ENCODE measurements at places on chromosomes 1 and 21. TPM values are rescaled to one million over a fixed set of nuclear protein-coding genes. Genes with fewer than 3 reads are reported as not detected.

DNA sequence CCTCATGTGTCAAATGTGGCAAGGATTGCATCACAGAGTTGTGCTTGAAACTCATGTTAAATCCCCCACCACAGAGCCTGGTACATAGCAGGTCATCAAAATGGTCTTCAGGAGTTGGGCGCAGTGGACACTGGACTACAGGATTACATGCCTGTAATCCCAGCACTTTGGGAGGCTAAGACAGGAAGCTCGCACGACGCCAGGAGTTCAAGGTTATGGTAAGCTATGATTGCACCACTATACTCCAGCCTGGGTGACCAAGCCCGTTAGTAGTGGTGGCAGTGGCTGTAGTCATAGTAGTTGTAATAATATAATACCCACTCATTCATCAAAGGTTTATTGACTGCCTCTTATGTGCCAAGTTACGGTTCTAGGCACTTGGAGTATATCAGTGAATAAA is 123.4 kb upstream of the IRF2BP2 start:
- H3K4me3 ChIP-seq, result no peak overlapping the region
- H3K36me3 ChIP-seq, result no peaks in the 10 kb centered on the region

GRCh38 chr21:27480841-27481261 is 514.0 kb upstream of the ADAMTS5 start:
- H3K27ac ChIP-seq, result no peak overlapping the region
- no peaks in the 10 kb centered on the region for H3K27me3 ChIP-seq
- peaks cover 6% of the 10 kb centered on the region for H3K4me1 ChIP-seq
- H3K36me3 ChIP-seq, result no peaks in the 10 kb centered on the region
- H3K4me3 ChIP-seq, result no peak overlapping the region
- DNase-seq, result no peak

GRCh38 chr1:200437556-200438203 is 27.8 kb upstream of the ZNF281 start:
- no peaks in the 10 kb centered on the region for H3K36me3 ChIP-seq
- H3K4me3 ChIP-seq, result peak overlapping the region; percentile 24
- no peak overlapping the region for H3K27ac ChIP-seq
- no peaks in the 10 kb centered on the region for H3K27me3 ChIP-seq

DNA sequence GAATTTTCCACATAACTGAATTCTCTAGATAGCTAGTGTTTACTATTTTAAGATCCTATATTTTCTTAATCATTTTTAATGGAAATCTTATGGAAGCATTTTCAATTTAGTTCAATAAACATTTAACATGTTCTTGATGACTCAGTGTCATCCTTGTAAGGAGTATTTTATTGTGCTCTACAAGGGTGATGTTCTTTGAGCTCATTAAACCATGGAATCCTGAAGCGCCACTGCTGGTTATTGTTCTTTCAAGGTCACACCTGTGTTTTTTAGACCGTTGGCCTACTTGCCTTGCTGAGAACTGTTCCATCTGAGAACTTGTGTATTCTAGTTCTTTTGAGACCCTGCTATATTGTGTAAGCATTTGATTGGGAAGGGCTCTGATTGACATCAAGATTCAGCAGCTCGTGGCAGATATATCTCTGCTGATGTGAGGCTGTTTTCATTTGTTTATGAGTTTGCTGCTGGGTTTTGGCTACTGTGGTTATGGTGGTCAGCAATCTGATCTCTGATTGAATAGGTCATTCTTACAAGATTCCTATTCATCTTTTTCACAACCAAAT is 132.0 kb downstream of the GIPC2 start:
- no peaks in the 10 kb centered on the region for H3K27me3 ChIP-seq
- H3K36me3 ChIP-seq, result no peaks in the 10 kb centered on the region
- H3K27ac ChIP-seq, result no peak overlapping the region
- H3K4me3 ChIP-seq, result no peak overlapping the region
- no peak for DNase-seq

- DNase-seq, result no peak
- peaks cover 9% of the 10 kb centered on the region for H3K36me3 ChIP-seq
- H3K4me1 ChIP-seq, result peaks cover 38% of the 10 kb centered on the region
- H3K4me3 ChIP-seq, result peak overlapping the region; percentile 73
Observed at GRCh38 chr1:109425391-109426280, 612 bp downstream of the PSMA5 start.

B3GALT6 gene
- total RNA-seq, result 11.0 TPM

DNA sequence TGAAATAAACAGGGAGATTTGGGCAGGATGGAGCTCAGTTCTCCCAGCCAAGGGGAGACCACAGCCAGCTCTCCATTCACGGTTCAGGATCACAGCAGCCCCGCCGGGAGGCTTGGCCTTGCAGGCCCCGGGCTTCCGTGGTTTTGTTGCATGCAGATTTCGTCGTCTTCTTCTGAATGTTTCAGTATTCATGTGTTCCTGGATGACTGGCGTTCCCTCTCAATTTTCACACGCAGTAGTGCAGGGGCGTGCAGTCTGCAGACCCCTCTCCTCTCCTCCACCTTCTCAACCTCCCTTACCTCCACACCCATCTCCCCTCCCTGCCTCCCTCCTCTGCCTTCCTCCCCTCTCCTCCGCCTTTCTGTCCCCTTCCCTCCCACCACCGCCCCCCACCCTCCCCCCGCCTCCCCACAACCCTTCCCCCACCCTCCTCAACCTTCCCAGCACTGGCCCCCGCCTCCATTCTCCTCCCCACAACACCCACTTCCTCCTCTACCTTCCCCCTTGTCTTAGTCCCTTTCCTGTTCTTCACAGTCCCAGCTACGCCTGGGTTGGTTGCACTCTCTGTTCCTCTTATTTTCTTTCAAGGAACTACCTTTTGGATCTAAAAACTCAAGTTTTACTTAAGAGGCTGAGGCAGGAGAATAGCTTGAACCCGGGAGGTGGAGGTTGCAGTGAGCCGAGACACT is 8.4 kb upstream of the SLC19A1 start:
- no peak overlapping the region for H3K4me3 ChIP-seq
- DNase-seq, result no peak
- no peaks in the 10 kb centered on the region for H3K27me3 ChIP-seq
- H3K27ac ChIP-seq, result no peak overlapping the region

CENPS gene
- total RNA-seq, result 1.2 TPM

GRCh38 chr1:243980071-243980470 is 71.0 kb upstream of the ZBTB18 start:
- DNase-seq, result no peak
- no peaks in the 10 kb centered on the region for H3K27me3 ChIP-seq

SARS1 gene
- total RNA-seq, result 135 TPM

- H3K36me3 ChIP-seq, result no peaks in the 10 kb centered on the region
- H3K27me3 ChIP-seq, result no peaks in the 10 kb centered on the region
- no peak overlapping the region for H3K27ac ChIP-seq
- no peak for DNase-seq
- H3K4me1 ChIP-seq, result no peaks in the 10 kb centered on the region
Observed at GRCh38 chr1:192986110-192986747, 72.9 kb downstream of the UCHL5 start.

- no peak overlapping the region for H3K27ac ChIP-seq
- no peaks in the 10 kb centered on the region for H3K4me1 ChIP-seq
- H3K4me3 ChIP-seq, result no peak overlapping the region
- H3K27me3 ChIP-seq, result no peaks in the 10 kb centered on the region
- no peaks in the 10 kb centered on the region for H3K36me3 ChIP-seq
Observed at GRCh38 chr1:199688133-199688676, 339.3 kb upstream of the NR5A2 start.

- H3K4me3 ChIP-seq, result no peak overlapping the region
- H3K36me3 ChIP-seq, result no peaks in the 10 kb centered on the region
- H3K27me3 ChIP-seq, result no peaks in the 10 kb centered on the region
- no peak overlapping the region for H3K27ac ChIP-seq
- no peak for DNase-seq
Observed at GRCh38 chr1:59294423-59294822, 2.5 kb upstream of the FGGY start.

- H3K4me1 ChIP-seq, result peaks cover 4% of the 10 kb centered on the region
- no peak overlapping the region for H3K27ac ChIP-seq
- no peak for DNase-seq
- H3K36me3 ChIP-seq, result no peaks in the 10 kb centered on the region
- no peak overlapping the region for H3K4me3 ChIP-seq
Observed at GRCh38 chr1:165544996-165545395, 1.2 kb downstream of the LRRC52 start.

DNA sequence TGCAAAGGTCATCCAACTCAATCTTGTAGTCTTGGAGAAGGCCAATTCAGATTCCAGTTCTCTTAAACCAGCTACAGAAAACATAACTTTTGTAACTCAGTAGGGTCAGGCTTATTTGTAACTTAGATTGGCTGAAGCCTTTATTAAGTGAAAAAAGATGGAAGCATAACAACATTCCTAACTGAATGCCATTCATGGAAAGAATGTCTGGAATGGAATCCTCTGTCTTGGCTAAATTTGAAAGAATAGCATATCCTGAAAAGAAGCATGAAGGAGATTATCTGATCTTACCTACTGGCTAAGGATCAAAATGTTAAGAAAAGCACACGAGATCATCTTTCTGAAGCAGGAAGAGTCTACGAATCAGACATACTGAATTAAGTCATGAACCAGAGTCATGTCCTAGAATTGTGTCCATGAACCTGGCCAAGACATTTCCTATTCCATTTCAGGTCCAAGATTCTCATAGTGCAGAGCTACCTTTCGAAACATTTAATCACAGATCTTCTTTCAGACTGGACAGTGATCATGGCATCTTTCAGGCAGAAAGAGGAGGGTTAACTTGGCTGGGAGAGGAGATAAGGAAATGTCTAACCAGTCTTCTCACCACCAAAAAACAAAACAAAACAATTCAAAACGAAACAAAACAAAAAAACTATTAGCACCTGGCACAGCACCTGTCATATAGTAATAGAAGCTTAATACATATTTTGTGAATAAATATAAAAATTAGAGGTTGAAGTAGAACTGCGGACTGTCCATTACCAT is 75.6 kb downstream of the XCL2 start:
- no peaks in the 10 kb centered on the region for H3K27me3 ChIP-seq
- H3K4me1 ChIP-seq, result peaks cover 20% of the 10 kb centered on the region
- DNase-seq, result no peak
- no peak overlapping the region for H3K27ac ChIP-seq

OR6P1 gene
- not detected for total RNA-seq

GFI1 gene
- 3.9 TPM for total RNA-seq

GRCh38 chr1:62325081-62325480 is 5.8 kb upstream of the KANK4 start:
- H3K4me1 ChIP-seq, result peaks cover 9% of the 10 kb centered on the region
- no peak for DNase-seq
- H3K27me3 ChIP-seq, result no peaks in the 10 kb centered on the region
- H3K27ac ChIP-seq, result no peak overlapping the region

GRCh38 chr1:10522322-10522860 is 47.6 kb downstream of the PEX14 start:
- no peak overlapping the region for H3K27ac ChIP-seq
- H3K36me3 ChIP-seq, result no peaks in the 10 kb centered on the region
- no peaks in the 10 kb centered on the region for H3K27me3 ChIP-seq

DNA sequence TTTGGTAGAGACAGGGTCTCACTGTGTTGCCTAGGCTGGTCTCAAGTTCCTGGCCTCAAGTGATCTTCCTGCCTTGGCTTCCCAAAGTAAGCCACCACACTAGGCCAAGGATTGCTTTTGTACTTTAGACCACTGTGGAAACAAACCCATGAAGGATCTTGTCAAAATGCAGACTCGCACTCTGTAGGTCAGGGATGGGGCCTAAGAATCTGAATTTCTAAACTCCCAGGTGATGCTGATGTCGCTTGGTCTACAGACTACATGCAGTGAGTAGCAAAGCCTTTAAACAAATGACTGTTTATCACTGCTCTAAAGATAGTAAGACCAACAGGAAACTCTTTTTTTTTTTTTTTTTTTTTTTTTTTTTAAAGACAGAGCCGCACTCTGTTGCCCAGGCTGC is 54.1 kb upstream of the MUTYH start:
- no peak overlapping the region for H3K4me3 ChIP-seq
- no peak for DNase-seq
- H3K27ac ChIP-seq, result no peak overlapping the region
- no peaks in the 10 kb centered on the region for H3K27me3 ChIP-seq
- peaks cover 9% of the 10 kb centered on the region for H3K4me1 ChIP-seq

- no peak for DNase-seq
- no peaks in the 10 kb centered on the region for H3K36me3 ChIP-seq
- H3K4me3 ChIP-seq, result no peak overlapping the region
- H3K27ac ChIP-seq, result no peak overlapping the region
- H3K4me1 ChIP-seq, result no peaks in the 10 kb centered on the region
- no peaks in the 10 kb centered on the region for H3K27me3 ChIP-seq
Observed at GRCh38 chr1:72946903-72947499, 664.7 kb upstream of the NEGR1 start.

- no peaks in the 10 kb centered on the region for H3K27me3 ChIP-seq
- H3K36me3 ChIP-seq, result no peaks in the 10 kb centered on the region
- H3K4me1 ChIP-seq, result peaks cover 5% of the 10 kb centered on the region
- no peak overlapping the region for H3K27ac ChIP-seq
- no peak overlapping the region for H3K4me3 ChIP-seq
Observed at GRCh38 chr21:34970167-34970500, 79.0 kb downstream of the RUNX1 start.

DNA sequence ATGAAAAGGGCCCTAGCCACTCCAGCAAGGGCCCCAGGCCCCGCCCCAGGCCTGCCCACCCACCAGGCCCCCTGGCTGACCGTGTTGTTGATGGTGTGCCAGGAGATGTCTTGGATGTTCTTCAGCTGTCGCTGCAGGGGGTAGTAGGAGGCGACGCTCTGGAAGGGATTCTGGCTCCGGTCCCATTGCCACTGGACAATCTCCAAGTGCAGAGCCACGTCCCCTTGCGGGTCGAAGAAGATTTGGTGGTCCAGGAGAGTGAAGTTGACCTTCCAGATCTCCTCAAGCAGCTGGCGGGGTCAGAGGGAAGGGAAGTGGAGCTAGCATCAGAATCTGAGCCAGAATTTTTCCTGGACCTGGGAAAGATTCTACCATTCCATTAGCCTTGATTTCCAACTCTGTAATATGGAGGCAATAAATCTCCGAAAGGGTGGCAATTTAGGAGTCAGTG is 10.2 kb downstream of the TAS1R2 start:
- no peaks in the 10 kb centered on the region for H3K27me3 ChIP-seq
- no peak overlapping the region for H3K27ac ChIP-seq
- no peak for DNase-seq
- H3K4me3 ChIP-seq, result no peak overlapping the region

COL16A1 gene
- total RNA-seq, result 82.3 TPM

DNA sequence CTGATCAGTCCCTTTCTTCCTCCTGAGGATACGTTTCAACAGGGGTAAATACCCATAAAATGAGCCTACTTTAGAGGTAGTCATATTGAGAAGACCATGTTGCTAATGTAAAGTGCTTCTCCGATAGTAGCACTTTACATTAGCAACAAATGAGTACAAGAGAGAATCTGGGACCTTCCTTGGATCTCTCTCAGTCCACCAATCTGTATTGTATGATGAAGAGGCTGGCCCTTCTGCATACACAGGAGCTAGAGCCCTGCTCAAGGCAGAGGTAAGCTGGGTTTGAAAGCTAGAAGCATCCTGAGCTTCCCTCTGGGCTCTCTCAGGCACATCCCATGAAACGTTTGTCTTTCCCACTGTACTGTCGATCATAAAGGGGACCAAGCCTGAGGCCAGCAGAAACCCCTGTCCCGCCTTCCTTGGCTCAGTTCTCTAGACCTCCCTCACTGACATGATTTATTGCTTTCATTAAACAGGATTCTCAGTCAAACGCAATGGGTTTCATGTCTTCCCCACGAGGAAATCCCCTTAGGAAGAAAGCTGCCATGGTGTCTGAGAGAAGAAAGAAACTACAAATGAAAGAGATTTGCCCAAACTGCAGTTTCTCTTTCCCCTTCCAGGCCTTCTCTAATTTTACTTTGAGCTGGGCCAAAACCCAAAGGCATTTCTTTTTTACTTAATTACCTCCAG is 62.8 kb upstream of the BCAR3 start:
- H3K4me3 ChIP-seq, result no peak overlapping the region
- H3K4me1 ChIP-seq, result peaks cover 6% of the 10 kb centered on the region
- DNase-seq, result no peak
- no peak overlapping the region for H3K27ac ChIP-seq
